Caki2 (cell line): ENCODE measurements at places on chromosomes 4 and X.

DNA sequence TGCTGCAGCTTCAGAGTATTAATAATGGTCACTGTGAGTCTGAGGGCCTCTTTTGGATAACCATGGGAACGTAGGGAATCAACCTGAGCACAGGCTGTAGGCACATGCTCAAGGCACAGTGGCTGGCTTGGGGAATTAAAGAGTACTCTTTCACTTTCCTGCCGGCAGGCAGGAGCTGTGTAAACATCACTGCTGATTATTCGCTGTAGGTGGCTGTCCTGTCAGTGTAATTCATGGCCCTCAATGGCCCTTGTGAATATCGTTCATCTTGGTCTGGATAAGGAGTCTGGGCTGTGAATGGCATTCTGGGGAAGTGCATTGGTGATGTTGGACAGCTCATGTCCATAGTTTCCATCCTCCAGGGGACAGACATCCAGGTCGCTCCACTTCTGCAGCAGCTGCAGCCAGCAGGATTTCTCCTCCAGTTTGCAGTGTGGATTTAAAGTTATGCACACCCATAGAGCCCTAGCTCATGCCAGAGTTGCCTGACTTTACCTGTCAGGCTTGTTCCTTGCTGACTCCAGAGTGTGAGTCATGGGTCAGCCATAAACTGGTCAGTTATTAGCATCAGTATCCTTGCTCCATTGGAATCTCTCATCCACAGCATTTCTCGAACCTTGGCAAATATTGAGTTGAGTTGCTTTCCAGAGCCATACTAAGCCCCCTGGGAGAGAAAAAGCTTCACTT is 43.0 kb downstream of the C4orf33 start:
- DNase-seq: no peak

DNA sequence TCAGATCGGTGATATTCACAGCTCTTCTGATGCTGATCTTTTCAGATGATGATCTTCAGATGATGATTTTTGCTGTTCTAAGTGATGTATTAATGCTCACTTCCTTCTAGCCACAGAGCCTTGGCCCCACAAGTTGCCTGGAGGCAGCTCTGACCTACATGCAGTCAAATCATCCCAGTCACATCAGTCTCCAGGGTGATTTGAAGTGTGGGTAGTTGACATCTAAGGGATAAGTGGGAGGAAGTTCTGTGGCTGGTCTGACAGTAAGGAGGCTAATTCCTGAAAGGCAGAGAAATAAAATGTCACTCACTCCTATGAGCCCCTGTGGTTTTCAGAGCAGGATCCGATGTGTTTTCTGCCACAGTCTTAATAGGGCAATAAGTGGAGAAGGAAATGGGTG is 79.8 kb upstream of the RPL34 start:
- no peak for DNase-seq

DNA sequence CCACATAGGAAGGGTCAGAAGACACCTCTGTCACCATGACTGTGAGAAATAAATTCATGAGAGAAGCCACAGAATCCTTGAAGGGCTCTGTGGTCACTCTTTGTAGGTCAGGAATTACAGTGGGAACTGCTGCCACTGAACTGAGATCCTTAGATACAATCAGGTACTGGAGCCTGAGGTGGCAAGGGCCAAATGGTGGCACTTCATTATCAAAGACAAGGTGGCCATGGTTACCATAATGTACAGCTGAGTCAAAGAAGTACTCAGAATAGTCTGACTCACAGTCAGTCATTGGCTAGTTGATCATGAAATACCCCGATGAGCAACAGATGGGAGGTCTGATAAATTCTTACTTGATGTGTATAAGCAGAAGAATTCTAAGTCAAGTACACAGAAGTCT is 131.9 kb downstream of the RTL3 start:
- DNase-seq: peak; percentile 20

- no peak for DNase-seq
Measured at GRCh38 chrX:10597871-10598270, 22.5 kb downstream of the MID1 start.

GRCh38 chrX:6708041-6708440 is 173.1 kb upstream of the VCX3A start:
- DNase-seq: no peak

DNA sequence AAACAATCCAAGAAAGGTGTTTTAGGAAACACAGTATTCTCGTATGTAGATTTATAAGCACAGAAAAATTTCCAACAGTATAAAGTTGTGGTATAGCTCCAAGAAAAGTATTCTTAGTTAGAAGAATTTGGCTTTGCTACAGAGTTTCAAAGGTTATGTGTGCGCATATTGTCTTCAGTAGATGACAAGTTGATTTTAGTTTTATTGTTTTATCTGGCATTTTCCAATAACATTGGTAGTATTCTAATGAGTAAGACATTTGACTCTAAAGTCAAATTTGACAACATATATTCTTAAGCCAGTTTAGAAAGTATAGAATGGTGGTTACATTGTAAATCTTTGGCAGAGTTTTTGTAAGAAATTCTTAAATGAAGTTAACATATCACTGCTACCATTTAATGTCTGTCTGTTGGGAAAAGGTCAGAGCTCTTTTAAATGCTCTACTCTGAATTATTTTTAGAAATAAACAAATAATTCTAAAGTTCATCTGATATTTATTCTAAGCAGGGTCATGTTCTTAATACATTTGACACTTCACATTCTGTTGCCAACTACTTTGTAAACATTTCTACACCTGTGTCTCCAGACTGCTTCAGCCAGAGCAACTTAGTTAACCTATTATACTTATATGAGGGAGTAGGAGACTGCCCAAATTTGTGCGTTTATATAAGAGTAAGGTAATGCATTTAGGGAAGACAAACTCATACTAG is 30.0 kb downstream of the CLCN3 start:
- no peak for DNase-seq

DNA sequence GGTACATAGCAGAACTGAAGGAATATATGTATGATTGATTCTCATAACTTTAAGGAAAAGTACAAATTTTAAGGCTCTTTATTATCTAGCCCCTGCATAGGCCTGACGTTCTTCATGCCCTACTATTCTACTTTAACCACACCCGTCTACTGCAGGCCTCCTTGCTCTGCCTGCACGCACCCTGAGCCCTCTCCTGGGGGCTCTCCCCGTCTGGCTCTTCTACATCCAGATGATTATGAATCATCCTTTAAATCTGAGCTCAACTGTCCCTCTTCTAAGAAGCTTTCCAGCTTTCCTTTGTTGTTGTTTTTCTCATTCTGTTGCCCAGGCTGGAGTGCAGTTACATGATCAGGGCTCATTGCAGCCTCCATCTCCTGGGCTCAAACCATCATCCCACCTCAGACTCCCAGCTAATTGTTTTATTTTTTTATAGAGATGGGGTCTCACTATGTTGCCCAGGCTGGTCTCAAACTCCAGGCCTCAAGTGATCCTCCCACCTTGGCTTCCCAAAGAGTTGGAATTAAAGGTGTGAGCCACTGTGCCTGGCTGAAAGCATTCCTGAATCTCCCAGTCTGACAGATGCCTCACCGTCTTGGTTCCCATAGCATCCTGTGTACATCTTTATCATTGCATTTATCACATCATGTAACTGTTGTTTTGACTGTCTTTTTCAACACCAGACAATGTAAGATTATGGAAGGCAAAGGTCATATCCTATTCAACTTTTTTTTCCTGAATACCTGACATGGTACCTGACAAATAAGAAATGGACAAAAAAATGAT is 89.2 kb downstream of the WDFY3 start:
- no peak for DNase-seq

DNA sequence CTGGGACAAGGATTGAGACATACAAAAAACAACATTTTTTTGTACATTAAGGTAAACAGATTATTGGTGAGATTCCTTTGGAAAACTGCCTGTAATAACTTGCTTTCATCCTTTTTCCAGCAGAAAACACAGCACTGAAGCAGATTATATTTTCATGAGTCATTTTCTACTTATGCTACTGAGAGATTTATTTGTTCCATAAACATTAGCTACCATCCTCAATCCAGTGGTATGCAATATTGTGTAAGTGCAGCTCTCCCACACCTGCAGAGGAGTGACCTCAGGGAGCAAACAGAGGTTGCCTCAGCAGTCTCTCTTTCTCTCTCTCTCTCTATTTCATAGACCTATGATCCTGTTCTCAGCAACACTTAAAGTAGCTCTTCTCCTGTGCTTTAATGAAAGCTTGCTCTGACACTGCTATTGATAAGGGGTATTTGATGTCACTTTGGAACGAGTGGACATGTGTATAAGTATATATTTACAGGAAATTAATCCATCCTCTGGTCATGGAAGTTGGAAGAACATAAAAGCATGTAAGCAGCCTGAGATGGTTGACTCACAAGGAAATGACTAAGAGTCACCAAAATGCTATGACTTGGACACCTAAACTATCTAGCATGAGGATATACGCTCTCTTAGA is 163.7 kb upstream of the SPANXC start:
- peak; percentile 79 for DNase-seq

GRCh38 chr4:6368601-6369000 is 99.0 kb downstream of the WFS1 start:
- no peak for DNase-seq

DNA sequence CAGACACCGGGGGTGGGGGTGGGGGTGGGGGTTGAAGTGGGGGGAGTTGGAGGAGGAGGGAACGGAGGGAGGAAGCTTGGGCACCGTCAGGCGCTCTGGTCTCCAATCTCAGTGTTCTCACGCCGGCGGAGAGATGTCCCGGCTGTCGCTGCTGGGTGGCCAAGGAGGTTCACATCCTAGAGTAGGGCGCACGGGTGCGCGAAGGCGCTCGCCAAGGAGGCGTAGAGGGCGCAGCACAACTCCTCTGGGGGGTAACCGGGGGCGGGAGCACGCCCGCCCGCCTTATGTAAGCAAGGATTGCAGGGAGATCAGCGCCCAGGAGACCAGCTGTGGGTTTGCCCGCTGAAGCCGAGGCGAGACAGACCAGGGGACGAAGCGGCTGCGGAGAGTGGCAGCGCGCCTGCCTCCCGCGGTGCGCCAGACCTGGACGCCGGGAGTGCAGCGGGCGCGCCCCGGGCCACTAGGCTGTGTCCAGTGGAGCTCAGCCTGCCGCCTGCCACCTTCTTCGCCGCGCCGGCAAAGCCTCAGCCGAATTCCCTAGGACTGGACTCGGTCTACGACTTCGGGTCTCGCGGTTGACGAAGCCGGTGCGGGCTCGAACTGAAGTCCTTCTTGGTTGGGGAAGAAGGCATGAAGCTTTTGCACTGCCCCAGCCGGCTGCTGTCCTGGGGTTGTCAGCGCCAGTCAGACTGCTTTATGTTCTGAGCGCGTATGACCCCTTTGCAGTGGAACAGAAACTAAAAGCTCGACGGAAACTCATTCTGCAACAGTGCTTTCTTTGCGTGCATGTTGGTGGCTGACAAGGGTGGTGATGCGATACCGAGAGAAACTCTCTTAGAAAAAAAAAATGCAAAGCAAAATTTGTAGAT is 707 bp upstream of the UNC5C start:
- DNase-seq: peak; percentile 50

- DNase-seq: no peak
Measured at GRCh38 chrX:38868941-38869401, 67.7 kb downstream of the MID1IP1 start.

DNA sequence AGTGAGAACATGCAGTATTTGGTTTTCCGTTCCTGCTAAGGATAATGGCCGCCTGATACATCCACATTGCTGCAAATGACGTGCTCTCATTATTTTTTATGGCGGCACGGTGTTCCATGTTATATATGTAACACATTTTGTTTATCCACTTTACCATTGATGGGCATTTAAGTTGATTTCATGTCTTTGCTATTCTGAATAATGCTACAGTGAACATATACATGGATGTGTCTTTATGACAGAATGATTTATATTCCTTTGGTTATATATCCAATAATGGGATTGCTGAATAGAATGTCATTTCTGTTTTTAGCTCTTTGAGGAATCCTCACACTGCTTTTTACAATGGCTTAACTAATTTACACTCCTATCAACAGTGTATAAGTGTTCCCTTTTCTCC is 1223.2 kb downstream of the RAPGEF2 start:
- no peak for DNase-seq

DNA sequence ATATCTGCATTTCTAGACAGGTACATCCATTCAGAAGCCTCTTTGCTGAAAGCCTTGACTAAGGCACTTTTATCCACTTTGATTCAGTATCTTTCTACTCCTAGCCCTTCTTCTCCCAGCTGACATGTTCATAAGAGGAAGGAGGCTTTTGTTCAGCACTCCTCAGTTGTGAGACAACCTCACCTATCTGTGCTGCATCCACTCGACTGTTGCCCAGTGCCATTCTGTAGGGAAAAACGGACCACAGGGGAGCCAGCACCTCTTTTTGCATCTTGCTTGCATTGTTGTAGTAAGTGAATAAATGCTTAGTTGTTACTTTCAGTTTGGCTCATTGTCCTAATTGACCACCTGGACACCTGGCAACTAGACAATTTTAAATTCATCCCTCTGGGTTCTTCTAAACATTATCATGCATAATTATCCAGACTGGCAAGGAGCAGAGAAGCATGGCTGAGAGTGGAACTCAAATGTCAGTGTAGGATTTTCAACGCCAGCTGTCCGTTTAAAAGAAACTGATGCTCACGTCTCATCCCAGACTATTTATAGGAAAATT is 83.8 kb upstream of the BOD1L1 start:
- DNase-seq: no peak

DNA sequence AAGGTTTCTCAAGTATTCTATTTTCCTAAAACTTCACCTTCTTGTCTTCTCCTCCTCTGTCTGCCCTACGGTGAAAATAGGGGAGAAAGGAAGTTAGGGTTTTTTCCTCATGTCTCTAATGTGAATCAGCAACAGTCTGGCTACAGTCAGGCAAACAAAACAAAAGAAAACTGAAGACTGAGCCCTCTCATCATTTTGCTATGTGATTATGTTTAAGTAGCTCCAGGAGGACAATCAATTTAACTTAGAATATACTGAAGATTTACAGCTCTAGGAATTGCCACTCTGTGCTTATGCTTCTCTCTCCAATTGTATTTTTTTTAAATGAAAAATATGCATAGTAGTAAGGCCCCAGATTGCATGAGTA is 316.2 kb downstream of the GPAT3 start:
- DNase-seq: peak; percentile 47

DNA sequence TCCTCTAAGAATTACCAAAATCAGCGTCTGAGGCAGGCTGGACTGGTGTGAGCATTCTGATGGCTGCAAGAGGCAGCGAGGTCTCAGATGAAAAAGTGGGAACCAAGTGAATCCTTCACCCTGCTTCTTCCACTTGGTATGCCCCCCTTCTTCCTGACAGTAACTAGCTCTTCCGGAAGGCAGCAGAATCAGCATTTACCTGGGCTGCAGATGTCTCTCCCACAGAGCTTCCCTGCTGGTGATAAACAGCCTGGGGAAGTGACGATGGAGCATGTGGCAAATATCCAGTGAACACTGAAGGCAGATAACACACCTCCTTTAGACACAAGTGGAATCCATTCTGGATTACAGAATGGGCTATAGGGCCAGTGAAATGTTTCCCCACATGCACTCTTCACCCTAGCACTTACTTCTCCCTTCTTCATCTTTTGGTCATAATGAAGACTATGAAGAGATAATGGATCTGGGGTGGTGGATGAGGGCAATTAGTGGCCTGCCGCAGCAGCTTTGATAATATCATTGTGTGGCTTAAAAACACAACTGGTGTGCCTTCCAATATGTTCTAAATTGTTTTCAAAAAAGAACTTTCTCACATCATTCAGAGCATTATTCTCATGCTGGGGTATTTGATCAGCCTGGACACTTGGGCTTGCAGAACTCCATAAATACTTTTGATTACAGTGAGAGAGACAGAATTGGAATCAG is 60.8 kb upstream of the TBC1D9 start:
- no peak for DNase-seq
